ENCODE measurements at places on chromosomes 2 and 18.

DNA sequence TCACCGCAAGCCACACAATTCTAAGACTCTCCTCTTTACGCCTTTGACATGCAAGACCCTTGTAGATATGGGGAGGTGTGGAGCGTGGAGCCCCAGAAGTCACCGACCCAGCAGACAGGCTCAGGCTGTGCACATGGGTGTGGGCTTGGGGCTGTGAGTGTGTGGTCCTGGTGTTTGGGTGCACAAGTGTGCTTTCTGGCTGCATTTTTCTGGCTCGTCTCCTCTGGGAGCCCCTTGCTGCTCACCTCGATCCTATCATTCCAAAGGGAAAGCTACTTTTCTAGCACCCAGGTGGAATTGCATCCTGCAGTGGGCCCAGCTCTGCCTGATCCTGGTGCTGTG is 143.0 kb downstream of the ACOXL start:
- DNase-seq, result no peak

DNA sequence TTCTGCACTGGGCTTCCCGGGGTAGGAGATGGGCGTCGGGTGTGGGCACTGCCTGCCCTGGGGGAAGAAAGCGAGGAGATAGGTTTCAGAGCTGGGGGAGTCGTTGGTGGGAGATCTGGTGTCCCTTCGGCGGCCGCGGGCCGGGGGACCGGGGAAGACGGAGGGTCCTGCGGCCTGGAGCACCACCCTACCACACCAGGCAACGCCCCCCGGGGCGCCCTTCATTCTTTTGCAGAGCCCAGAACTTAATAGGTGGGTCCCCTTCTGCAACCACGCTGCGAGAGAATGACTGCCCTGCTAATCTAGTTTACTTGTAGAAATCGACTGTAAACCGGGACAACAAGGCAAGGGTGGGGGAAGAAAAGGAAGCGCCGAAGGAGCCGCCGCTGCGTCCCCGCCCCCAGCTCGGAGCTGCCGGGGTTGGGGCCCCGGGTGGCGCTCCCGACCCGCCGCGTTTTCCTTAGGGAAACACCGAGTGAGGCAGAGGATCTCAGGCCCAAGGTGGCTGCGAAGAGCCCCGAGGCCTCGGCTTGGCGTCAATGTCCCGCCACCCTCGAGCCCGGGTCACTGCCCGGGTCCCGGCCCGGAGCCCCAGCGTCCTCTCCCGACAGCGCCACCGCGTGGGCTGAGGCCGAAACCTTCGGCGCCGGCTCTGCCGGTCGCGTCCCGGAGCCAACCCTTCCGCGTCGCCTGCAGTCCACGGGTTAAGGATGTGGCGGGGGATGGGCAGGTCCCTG is 5.4 kb upstream of the SATB2 start:
- DNase-seq, result no peak

DNA sequence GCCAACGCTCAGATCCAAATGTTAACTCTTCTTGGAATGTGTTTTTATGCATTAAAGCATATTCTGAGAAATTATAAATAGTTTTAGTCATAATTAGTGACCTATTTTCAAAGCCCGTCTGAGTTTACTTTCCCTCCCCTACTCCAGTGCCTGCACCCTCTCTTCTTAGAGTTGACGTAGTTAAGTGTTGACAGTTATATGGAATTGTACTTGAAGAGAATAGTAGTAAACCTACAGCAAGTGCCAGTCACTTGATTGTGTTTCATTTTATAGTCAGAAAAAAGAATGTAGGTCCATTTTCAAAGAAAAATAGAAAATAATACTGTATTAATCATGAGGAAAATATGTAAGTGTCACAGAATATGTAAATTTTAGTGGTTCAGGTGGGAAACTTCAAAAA is 41.2 kb downstream of the ZCCHC2 start:
- no peak for DNase-seq

GRCh38 chr2:33384599-33384961 is 91.9 kb upstream of the RASGRP3 start:
- DNase-seq, result no peak

GRCh38 chr2:17362956-17363355 is 155.3 kb downstream of the RAD51AP2 start:
- no peak for DNase-seq

DNA sequence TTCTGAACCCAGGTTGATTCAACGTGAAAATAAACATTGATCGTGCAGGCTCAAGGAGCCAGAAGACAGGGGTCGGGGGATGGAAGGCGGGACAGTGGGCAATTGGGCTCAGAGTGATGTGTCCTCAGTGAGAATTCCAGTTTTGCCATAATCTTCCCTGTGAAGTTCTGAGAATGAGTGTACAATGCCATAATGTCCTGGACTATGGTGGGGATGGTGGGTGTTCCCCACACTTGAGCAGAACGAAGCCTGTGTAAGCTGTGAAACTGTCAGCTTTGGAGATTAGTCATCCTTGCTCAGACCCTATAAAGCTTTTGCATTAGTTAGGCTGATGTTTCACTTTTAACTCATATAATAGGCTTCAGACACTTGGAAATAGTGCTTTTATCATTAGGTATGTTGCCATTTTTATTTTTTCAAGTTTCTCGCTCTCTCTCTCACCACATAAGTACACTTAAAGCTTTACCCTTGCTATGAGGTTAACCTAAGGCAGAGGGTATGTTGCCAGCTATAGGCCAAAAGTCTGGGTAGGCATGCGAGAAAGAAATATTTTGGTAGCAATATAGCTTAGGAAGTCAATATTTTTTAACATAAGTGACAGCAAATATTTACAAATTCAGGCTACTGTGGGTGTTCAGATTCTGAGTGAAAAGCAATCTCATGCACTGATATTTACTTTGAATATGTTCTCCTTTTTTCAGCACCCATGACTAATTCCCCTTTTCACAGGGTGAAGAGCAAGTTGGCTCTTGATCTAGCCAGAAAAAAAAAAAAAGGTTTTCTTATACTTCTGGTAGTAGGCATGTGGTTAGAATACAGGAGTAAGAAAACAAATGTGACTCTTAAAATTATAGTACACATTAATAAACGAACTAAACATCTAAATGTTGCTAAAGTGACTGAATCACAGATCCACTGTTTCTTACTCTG is 47.2 kb downstream of the CDC42EP3 start:
- no peak for DNase-seq

Data from muscle of arm (tissue), 14 donors.